ENCODE measurements at places on chromosomes 7 and 10.
A peak's percentile ranks its signal among the peaks of the same experiment; 100 is the strongest.

- peak; percentile 19 for DNase-seq
Measured at GRCh38 chr10:47098964-47099363, 187.7 kb downstream of the PTPN20 start.

DNA sequence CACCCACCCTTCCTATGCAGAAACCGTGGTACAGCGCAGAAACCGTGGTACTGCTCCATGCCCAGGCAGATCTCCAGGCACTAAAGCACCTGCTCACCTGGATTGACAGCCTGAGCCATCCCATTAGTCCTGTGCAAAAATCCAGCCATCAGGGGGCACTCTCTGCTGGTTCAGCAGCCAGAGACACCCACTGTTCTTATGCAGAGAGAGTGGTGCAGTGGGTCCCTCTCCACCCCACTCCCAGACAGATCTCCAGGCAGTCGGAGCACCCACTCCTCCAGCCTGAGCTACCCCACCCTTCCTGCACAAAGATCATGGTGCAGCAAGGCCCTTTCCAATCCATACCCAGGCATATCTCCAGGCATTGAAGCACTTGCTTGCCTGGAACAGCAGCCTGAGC, 219.8 kb downstream of the CTNNA3 start:
- DNase-seq = peak; percentile 67

DNA sequence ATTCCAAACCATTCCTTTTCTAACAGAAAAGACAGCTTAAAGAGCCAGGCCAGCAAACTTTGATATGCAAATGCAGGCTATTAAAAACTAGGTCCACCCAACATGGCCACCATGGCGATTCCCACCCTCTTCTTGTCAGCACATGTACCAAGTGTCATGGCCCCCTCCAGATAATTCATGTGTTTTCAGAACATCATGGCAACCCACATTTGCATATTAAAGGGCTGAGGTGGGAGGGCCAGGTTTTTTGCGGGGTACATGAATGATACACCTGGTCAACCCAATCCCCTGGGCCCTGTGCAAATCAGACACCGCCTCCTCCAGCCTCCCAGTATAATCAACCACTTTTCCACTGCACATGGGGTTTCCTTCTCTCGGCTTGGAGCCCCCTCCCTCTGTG, 965 bp upstream of the ERVW-1 start:
- no peak for DNase-seq

DNA sequence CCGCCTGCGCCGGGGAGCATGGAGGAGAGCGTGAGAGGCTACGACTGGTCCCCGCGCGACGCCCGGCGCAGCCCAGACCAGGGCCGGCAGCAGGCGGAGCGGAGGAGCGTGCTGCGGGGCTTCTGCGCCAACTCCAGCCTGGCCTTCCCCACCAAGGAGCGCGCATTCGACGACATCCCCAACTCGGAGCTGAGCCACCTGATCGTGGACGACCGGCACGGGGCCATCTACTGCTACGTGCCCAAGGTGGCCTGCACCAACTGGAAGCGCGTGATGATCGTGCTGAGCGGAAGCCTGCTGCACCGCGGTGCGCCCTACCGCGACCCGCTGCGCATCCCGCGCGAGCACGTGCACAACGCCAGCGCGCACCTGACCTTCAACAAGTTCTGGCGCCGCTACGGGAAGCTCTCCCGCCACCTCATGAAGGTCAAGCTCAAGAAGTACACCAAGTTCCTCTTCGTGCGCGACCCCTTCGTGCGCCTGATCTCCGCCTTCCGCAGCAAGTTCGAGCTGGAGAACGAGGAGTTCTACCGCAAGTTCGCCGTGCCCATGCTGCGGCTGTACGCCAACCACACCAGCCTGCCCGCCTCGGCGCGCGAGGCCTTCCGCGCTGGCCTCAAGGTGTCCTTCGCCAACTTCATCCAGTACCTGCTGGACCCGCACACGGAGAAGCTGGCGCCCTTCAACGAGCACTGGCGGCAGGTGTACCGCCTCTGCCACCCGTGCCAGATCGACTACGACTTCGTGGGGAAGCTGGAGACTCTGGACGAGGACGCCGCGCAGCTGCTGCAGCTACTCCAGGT, 29.7 kb downstream of the CHST12 start:
- DNase-seq = no peak

- DNase-seq = no peak
Measured at GRCh38 chr10:103758294-103758681, 97.1 kb downstream of the SH3PXD2A start.

GRCh38 chr10:120385992-120386391, 71.0 kb upstream of the PLPP4 start:
- DNase-seq = no peak

- no peak for DNase-seq
Measured at GRCh38 chr7:27073076-27073475, 22.7 kb downstream of the HOXA1 start.

- DNase-seq = no peak
Measured at GRCh38 chr7:139360948-139361307, 1.2 kb downstream of the LUC7L2 start.

GRCh38 chr7:55513868-55514267, 58.4 kb downstream of the VOPP1 start:
- DNase-seq = no peak

GRCh38 chr10:75238182-75239095, 2.7 kb upstream of the COMTD1 start:
- peak; percentile 63 for DNase-seq

GRCh38 chr7:79506481-79506880, 53.0 kb upstream of the MAGI2 start:
- DNase-seq = peak; percentile 63

DNA sequence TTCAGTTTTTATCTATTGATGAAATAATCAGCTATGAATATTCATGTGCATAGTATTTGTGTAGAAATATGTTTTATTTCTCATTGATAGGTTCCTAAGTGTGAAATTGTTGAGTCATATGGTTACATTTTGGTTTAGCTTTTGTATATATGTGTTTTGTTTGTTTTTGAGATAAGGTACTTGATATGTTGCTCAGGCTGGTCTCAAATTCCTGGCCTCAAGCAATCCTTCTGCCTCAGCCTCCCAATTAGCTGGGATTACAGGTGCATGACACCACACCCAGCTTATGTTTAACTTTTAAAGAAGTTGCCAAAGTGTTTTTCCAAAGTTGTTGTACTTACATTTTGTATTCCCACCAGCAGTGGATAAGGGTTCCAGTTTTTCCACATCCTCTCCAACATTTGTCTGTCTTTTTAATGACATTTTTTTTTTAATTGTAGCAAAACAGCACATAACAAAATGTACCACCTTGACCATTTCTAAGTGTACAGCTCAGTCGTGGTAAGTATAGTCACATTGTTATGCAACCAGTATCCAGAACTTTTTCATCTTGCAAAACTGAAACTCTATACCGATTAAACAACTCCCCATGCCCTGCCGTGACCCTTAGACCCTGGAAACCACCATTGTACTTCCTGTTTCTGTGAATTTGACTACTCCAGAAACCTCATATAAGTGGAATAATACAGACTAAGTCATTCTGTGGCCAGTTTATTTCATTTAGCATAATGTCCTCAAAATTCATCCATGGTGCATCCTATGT, 12.6 kb upstream of the UBE2D1 start:
- DNase-seq = no peak

DNA sequence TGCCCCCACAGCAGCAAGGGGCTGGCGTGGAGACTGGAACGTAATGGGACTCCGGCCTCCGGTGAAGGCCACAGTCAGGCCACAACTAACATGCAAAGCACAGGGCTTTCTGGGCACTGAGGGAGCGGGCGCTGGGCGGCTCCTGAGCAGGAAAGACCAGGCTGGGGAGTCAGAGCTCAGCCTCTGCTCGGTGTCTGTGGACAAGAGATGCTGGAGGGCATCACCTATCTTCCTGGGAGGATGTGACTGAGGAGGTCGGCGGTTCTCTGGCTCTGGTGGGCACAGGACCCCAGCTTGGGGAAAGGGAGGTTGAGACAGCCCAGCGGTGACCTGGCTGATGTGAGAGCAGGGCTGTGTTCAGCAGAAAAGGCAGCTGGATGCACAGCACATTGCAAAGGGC, 11.7 kb downstream of the CNPY1 start:
- DNase-seq = no peak

DNA sequence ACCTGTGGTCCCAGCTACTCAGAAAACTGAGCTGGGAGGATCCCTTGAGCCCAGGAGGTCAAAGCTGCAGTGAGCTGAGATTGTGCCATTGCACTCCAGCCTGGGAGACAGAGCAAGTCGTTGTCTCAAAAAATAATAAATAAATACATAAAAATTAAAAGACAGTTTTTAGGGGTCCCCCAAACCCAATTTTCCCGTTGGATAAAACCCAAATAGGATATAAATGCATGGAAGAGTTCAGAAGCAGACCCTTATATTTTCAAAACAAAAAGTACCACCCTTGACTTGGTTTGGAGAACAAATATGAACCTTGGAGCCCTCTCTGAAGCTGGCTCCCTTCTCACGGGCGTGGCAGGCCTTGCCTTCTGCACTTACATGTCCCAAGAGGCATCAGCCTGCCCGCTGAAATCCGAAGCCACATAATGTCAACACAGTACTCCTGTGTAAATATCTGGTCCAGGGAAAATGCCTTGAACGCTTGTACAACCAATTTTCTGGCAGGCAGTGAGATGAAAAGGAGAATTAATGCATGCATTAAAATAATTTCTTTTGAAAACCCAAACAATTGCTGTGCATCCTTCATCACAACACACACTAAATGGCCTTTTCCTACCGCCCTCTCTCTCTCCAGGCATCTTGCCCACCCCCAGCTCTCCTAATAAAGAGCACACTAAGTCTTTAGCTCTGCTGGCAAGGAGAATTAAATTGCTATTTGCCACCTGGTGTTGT, 46.4 kb upstream of the PARD3 start:
- DNase-seq = peak; percentile 11

DNA sequence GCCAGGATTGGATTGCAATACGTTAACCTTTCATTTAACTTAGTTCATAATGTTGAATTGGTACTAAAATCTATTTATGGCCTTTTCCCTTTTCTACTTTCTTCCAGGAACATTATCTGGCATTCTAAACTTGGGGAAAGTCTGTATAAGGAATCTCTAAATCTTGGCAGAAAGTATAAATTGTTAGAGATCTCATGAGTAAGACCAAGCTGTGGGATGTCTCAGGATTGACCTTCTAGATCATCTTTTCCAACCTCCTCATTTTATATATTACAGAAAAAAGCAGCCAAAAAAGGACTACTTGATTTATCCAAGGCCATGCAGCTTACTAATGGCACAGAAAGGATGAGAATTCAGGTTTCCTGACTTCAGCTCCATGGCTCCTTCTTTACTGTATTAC, 598.3 kb downstream of the INHBA start:
- DNase-seq = no peak

Measured in endodermal cell (in vitro differentiated cells).